Stimulated activated CD4-positive, alpha-beta T cell treated with anti-CD3 and anti-CD28 coated beads, Interleukin-1b, Interleukin-23, amount 100 ng/mL, for 1 hour (primary cell): ENCODE measurements at places on chromosomes 13 and 19.

- DNase-seq = no peak
Measured at GRCh38 chr19:50432221-50433028, at the start of gene MYBPC2. MYBPC2 (plus strand) TSS chr19:50432892; CDS start chr19:50432954, 62 bp downstream.

DNA sequence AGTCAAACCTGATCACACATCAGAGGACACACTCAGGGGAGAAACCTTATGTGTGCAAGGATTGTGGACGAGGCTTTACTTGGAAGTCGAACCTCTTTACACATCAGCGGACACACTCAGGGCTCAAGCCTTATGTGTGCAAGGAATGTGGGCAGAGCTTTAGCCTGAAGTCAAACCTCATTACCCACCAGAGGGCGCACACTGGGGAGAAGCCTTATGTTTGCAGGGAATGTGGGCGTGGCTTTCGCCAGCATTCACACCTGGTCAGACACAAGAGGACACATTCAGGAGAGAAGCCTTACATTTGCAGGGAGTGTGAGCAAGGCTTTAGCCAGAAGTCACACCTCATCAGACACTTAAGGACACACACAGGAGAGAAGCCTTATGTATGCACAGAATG lies 8.2 kb upstream of the ZNF527 start:
- DNase-seq = no peak

DNA sequence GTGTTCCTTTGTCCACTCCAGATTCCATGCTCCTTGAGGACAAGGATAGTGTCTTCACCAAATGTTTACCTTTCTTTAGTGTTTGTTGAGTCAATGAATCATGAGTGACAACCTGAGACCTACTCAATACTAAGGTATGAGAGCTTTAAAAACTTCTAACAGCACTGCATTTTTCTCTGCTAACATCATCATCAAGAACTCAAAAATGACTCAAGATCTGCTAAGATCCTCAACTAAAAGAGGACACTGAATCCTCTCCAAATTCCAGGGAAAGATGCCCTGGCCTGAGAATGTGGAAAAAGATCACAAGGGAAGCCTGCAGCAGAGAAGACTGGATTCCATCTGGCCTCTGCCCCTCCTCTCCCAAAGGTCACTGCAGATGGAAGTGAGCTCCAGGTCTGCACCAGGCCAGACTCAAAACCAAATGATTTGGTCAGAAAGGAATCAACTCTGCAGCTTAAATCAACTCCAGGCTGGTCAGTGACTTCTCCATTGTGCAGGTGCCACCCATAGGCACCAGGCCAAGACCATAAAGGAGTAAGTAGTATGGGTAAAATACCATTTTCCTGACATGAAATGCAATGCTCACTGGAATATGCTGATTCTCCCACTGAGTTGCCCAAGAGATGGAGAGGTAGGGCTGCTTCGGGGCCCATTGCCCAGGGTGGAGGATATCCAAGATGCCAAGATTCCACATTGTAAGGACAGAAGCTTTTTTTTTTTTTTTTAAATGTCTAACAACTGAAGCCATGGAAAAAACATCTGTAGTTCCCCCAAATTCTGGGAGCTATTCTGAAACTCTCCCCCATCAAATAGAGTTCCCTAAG lies 89.5 kb upstream of the DOCK9 start:
- no peak for DNase-seq

GRCh38 chr19:56144376-56144775 lies 3.3 kb downstream of the ZNF444 start:
- no peak for DNase-seq

DNA sequence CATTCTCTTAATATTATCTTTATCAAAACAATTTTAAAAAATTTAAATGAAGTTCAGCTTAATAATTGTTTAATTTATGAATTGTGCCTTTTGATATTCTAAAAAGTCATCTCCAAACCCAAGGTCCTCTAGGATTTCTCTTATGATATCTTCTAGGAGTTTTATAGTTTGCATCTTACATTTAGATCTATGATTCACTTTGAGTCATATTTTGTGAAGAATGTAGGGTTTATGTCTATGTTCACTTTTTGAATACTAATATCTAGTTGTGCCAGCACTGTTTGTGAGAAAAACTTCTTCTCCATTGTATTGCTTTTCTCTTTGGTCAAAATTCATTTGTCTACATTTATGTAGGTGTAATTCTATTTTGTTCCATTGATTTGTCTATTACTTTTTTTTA lies 1068.4 kb upstream of the SPRY2 start:
- no peak for DNase-seq

GRCh38 chr19:788983-789700 lies 8.1 kb upstream of the PTBP1 start:
- DNase-seq = no peak

GRCh38 chr13:23630349-23631093 lies 60.3 kb downstream of the TNFRSF19 start:
- DNase-seq = no peak

- no peak for DNase-seq
Measured at GRCh38 chr19:45250832-45251451, at the start of gene MARK4. MARK4 (plus strand) TSS chr19:45251271; CDS start chr19:45251589, 318 bp downstream.

GRCh38 chr13:108919036-108919907 lies 289.9 kb downstream of the MYO16 start:
- DNase-seq = no peak

GRCh38 chr13:50125304-50125553 lies 110.0 kb downstream of the KCNRG start:
- no peak for DNase-seq

DNA sequence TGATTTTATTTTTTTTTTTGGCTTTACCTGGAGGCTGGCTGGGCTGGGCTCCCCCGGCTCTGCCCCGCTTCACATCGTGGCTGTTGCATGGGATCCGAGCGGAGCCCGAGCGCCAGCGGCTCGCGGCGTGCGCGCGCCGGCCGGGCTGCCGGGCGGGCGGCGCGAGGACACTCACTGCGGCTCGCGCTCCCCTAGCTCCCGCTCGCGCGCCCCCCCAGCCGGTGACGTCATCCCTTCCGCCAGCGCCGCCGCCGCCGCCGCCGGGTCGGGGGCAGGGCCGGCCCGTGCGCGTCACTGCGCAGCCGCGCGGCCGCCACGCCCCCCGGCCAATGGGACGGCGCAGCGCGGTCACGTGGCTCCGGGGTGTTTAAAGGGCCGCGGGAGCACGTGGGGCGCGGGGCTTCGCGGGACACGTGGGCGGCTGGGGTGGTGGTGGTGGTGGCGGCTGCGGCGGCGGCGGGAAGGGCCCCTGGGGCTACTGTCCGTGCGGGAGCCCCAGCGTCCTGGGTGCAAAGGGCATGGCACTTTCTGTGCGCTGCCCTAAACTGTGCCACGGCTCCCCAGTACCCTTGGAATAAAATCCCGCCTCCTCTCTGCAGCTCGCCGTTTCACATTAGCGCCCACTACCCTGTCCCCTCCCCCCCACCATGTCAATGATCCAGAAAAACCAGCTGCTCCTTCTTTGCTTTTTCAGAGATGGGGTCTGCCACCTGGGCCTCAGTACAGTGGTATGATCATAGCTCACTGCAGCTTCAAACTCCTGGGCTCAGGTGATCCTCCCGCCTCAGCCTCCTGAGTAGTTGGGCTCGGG lies at the start of gene PTPRS:
Gene PTPRS, minus strand, starts transcription at position 176 of the 811 bp plus-strand sequence. CDS start 54,672 bp downstream, outside the sequence.
- DNase-seq = peak; percentile 2

DNA sequence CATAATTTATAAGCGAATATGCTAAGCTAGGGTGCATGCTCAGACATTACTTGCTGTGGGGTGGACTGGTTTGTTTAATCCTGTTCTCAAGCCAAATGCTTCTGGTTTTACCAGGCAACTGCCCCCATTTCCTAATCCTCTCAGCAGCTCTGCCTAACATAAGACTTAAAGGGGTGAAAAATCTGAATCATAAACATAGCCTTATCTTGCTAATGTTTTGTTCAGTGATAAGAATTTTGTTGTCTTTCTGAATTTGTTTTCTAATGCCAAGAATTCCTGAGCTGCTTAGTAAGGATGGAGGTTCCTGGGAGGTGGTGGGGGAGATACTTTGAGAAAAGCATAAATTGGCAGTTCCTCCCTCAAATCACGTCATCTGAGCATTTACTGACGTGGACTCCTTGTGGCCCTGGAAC lies 42.7 kb downstream of the ING1 start:
- DNase-seq = no peak

DNA sequence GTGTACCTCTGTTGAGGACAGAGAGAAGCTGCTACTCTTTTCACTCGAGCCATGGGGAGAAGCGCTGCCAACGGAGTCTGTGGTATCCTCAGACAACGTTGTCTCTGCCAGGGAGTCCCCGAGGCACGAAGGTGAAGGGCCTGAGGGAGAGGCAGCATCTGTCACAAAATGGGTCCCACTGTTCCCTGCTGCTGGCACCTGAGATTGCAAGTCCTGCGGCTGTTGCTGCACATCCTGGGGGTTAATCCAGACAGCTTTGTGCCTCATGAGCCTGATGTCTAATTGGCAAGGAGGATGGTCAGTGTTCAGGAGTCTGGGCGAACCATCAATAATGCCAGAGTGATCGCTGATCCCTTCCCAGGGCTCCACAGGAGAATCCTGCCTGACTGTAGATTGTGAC lies 15.0 kb downstream of the RUBCNL start:
- DNase-seq = no peak

GRCh38 chr13:21309542-21310172 lies 133.2 kb downstream of the MRPL57 start:
- DNase-seq = no peak

- no peak for DNase-seq
Measured at GRCh38 chr13:99013951-99014350, 36.1 kb upstream of the DOCK9 start.
